SJSA1 (cell line): ENCODE measurements at places on chromosomes 2 and 18. TPM values are rescaled to one million over a fixed set of nuclear protein-coding genes. Genes with fewer than 3 reads are reported as not detected.
A peak's percentile ranks its signal among the peaks of the same experiment; 100 is the strongest.

Gene AQP12A
- total RNA-seq = not detected in 2 replicates

Gene TMEM182
- total RNA-seq = 2.9 and 3.7 TPM in 2 replicates

Gene R3HDM1
- total RNA-seq = 7.0 and 8.8 TPM in 2 replicates

Gene MSTN
- total RNA-seq = 0.05 TPM in 1 of 2 replicates, not detected in the other

Gene BMP10
- not detected in 2 replicates for total RNA-seq

Gene RIT2
- total RNA-seq = not detected in 2 replicates

Gene LINC00305
- not detected in 2 replicates for total RNA-seq

Gene HRH4
- total RNA-seq = not detected in 2 replicates

Gene WNT10A
- total RNA-seq = not detected in 2 replicates

Gene CEBPZOS
- total RNA-seq = 30.8 and 32.6 TPM in 2 replicates

DNA sequence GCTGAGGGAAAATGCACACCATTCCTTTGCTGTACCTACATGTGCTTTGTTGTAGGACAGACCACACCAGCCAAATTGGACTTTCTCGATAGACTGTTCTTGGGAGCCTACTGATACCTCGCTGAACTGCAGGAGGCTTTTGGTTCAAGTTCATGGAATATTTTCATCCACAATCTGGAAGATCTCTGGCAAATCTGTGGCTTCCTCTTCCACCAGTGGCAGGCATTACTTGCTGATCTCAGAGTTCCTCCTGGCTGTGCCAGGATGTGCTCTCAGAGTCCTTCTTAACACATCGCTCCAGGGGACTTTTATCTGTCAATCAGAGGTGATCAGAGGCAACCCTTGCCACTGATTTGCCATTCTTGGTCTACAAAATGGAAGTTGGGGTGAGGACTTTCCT, 87.7 kb downstream of the PTGR3 start:
- no peak for DNase-seq

GRCh38 chr2:177921726-177922125, 150.9 kb downstream of the PDE11A start:
- no peak for DNase-seq

DNA sequence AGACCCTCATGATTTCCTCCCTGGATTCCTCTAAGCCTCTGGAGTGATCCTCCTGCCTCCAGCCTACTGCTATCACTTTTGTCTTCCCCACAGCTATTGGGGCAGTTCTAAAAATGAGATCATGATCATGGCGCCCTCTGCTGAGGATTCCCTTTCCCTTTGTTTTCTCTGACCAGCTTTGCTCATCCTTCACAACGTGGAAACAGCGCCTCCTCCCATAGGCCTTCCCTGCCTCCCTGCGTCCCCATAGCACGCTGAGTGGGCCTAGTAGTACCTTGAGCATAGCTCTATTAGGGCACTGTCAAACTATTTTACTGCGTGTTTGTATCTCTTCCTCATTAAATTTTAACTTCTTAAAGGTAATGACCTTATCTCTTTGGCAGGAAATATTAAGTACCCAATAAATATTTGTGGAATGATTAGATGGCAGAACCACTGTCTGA, 207.0 kb upstream of the FANCL start:
- peak; percentile 55 for DNase-seq

- no peak for DNase-seq
Measured at GRCh38 chr2:68913359-68913758, 39.3 kb downstream of the GKN2 start.

GRCh38 chr2:226333388-226333787, 466.2 kb downstream of the IRS1 start:
- DNase-seq = no peak

DNA sequence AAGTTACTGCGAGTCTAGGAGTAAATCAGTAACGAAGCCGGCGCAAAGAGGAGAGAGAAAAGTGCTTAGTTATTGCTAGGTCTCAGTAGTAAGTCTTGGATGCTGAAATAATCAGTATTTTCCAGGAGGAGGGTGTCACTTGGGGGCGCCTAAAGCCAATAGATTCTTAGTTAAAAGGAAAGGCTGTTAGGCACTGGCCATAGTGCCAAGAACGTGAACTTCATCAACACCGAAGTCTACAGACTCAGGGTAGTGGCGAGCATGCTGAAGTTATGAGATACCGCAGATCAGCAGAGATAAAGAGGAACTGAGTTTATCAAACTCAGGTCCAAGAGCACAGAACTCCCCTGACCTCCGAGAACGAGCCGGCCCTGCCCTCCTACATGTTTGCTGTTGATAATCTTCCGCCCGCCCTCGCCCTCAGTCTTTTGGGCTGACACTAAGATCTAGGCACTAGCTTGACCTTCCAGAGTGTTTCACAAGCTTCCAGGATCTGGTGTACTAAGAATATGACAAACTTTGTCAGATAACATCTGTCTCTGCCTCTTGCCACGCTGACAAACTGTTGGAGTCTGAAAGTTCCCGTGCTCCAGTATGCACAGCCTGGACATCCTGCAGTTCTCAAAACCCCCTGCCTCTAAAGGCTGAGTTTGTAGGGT, 49.2 kb downstream of the CYB5A start:
- no peak for DNase-seq

GRCh38 chr2:98839292-98839691, 96.7 kb downstream of the CRACDL start:
- DNase-seq = no peak

DNA sequence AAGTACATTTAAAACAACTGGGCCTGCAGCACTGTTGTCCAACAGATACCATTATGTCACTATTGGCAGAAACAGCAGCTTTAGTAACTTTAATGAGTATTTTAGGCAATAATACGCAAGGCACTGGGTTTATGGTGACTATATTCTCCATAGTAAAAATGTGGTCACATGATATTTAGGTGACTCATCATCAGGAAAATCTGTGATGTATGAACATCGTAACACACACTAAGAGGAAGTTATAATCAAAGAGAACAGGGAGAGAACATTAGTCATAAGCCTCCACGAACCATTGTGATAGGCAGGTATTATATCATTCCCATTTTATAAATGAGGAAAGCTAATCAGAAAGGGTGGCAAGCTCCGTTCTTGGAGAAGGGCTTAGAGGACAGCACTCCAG, 36.9 kb downstream of the RAPH1 start:
- DNase-seq = no peak

GRCh38 chr18:7105268-7105667, 12.3 kb downstream of the LAMA1 start:
- no peak for DNase-seq

GRCh38 chr2:202109139-202109736, 36.2 kb downstream of the KIAA2012 start:
- DNase-seq = no peak

- DNase-seq = no peak
Measured at GRCh38 chr2:181955010-181955409, 30.6 kb upstream of the PPP1R1C start.

DNA sequence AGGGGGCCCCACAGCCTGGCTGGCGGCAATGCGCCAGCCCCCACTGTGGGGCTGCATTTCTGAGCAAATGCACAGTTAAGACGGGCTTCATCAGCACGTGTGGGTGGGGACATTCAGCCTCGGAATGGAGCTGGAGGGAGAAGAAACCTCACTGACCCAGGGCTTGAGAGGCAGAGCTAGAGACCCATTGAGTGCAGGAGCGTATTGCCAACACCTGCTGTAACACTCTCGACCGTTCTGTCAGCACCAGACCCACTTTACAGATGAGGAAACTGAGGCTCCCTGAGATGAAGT, 200.9 kb upstream of the RAB6C start:
- DNase-seq = no peak

DNA sequence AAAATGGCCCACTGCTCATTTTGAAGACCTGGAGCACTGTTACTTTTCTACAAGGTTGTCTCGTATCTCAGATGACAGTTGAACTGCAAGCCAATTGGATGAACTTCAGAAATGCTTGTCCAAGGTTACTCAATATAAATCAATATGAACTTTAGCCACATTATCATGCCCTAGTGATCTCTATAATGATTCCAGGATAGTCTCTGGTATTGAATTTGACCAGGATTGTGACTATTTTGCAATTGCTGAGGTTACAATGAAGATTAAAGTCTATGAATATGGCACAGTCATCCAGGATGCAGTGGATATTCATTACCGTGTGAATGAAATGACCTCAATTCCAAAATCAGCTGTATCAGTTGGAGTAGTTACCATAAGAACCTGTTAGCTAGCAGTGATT, 196.0 kb upstream of the RAB12 start:
- no peak for DNase-seq

DNA sequence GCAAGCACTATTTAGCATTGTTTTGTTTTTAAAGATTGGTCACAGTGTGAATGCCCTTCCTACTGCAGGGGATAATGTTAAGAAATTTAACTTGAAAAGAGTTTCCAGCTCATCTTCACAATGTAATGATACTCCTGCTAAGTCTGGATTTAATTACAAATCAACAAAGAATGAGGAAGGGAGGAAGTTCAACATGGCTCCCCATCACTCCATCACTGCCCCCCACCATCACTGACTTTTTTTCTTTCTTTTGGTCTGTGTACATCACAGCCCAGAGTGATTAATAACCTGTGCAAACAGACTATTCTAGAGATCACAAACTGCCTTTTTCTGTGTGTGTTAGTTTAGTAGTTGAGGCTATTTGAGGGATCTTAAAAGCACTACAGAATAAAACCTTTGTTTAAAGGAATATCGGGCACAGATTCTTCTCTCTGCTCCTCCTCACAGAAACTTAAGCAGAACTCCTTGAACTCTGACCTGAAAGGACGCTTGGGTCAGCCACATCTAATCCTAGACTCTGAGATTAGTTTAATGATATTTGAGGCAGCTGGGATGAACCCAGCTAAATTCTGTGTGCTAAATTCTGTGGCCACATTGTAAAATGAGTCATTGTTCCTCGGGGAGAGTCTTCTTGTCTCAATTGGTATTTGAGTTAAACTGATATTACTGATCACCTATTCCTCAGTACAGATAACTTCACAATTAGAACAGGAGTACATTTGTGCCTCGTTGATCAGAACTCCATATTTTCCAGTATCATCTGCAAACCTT, 47.8 kb downstream of the SATB2 start:
- DNase-seq = no peak

DNA sequence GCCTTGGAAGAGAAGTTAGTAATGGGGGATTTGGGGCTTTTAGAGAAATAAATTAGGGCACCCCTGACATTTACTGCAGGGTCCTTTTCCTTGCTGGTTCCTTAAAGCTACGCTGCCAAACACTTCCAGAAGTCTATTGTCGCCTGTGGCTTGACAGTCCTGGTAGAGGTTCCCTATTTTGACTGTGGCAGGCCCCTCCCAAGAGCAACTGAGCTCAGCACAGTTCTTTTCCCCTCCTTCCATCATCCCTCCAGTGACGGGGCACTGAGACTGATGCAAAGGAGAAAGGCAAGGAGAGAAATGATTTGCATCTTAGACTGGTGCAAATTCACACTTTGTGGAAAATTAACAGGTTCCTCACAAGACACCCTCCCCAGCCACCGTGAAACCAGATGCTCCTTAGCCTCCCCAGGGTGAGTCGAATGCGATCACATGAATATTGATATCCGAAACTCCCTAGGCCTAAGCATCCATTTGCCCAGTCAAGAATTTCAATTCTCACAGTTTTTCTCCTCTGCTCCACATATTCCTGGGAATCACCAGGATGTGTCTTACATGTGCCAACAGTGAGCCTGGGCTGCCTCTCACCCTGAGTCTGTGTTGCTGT, 45.4 kb downstream of the RABL2A start:
- DNase-seq = no peak

DNA sequence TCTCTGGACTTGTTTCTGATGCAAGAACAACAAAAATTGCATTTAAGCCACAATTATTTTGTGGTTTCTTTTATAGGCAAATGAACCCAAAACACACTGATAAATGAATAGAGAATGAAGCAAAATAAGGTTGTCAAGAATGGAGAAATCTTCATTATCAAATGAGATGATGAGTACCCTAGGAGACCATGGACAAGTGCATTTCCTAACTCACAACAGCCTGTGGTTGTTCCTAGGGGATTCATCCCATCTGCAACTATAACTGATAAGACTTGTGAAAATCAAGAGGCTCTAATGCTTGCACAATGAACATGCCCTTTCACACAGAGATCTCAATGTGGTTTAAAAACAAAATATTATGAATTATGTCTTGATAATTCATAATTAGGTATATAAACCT, 159.9 kb downstream of the PDE1A start:
- no peak for DNase-seq

DNA sequence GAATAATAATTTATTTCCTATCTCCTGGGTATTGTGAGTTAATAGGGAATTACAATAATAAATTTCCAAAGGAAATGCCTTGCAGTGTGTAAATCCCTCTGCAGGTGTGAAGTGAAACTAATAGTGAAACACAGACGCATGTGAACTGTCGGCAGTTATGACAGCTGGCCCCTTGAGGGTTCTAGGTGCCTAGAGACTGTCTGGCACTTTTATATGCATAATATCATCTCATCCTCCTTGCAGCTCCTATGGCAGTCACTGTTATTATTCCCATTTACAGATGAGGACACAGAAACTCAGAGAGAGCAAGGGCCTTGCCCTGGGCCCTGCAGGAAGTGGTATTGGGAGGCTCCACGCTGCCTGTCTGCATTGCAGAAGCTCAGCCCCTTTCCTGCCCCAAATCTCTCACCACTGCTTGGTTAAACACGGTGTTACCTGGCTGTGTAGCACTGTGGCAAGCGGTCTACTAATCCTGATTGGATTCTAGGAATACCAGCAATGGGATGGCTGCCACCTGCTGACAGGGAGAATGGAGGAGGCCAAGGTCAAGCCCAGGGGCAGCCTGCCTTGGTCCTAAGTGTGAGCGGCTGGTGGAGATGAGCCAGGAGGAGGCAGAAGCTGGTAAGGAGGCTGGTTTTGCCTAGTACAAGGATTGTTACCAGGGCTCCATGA, 32.8 kb upstream of the ACKR3 start:
- no peak for DNase-seq

GRCh38 chr18:67104700-67105284, 411.7 kb downstream of the DSEL start:
- peak; percentile 43 for DNase-seq

GRCh38 chr2:64606479-64607363, 47.0 kb downstream of the SERTAD2 start:
- peak; percentile 34 for DNase-seq
